ENCODE measurements at places on chromosomes 5 and 9. TPM values are rescaled to one million over a fixed set of nuclear protein-coding genes. Genes with fewer than 3 reads are reported as not detected.

DNA sequence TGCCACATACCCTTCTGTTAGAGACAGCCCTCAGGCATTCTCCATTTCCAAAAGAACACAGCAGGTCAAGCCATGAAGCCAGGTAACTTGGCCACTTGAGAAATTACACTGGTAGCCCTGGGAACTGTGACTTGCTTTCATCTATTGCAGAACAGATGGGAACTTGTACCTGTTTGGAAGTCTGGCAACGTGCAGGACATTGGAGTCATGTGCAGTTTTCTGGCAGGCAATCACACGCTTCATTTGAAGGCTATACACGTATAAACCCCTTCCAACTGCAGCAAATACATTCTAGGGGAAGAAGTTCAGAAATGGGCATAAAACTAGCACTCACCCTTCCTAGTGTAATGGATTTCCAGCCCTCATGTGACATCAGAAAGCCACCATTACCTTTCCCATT lies 54.0 kb downstream of the WDR41 start:
- no peak for DNase-seq

DNA sequence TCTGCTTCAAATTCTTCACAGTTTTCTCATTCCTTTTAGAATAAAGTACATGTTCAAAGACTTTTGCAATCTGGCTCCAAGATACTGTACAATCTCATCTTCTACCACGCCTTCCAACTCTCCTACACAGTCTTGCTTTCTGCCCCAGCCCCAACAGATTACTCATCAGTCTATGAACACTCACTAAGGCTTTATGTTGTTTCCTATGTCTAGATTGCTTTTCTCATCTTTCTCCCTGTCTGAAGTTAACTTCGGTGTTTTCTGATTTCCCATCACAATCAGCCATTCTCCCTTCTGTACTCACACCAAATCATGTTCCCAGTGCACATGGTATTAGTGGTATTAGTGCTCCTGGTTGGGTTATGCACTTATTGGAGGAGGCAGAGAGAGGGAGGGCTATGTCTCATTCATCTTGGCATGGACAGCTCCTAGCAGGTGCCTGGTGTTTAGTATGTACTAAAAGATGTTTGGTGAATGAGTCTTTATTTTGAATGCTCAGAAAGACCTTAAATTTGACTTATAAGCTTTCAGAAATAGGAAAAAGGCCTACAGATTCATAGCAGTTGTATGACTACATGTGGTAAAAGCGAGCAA lies 44.0 kb upstream of the ZNF608 start:
- DNase-seq, result no peak

RORB gene
- 1.2 TPM for total RNA-seq

DNA sequence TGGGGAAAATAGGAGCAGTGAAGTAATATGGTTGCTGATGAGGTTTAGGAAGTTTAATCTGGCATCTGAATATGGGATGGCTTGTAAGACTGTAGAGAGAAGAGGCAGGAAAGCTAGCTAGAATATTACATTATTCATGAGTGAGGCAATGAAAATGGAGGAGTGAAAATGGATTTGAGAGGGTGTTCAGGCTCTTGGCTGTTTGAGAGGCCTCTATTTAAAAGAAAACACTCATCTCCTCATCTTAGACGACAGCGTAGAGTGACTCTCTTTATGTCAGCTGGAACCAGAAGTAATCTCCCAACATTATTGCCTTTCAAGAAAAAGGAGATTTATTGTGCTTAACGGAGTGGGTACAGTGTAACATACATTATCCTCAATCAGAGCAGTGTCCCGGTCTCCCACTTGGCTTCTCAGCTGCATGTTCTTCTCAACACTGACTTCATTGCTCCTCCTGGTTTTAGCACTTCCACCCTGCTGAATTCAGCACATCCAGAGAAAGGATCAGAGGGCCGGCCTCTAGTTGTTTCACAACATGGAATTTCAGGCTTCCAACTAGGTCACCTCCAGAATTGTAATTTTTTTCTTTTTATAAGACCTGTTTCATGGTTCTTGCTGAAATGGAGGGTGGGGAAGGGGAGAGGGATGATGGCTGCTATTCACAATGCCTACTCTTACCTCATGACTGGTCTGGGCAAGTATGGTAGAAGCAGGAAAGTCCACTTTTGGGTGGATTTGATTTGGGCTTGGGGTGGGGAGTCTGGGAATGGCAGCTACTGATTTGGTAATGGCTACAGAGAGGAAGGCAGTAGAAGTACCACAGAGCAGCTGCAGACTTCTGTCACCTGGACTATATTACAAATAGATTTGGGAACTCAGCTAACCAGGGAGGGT lies 52.9 kb upstream of the KIAA1958 start:
- no peak for DNase-seq

DNA sequence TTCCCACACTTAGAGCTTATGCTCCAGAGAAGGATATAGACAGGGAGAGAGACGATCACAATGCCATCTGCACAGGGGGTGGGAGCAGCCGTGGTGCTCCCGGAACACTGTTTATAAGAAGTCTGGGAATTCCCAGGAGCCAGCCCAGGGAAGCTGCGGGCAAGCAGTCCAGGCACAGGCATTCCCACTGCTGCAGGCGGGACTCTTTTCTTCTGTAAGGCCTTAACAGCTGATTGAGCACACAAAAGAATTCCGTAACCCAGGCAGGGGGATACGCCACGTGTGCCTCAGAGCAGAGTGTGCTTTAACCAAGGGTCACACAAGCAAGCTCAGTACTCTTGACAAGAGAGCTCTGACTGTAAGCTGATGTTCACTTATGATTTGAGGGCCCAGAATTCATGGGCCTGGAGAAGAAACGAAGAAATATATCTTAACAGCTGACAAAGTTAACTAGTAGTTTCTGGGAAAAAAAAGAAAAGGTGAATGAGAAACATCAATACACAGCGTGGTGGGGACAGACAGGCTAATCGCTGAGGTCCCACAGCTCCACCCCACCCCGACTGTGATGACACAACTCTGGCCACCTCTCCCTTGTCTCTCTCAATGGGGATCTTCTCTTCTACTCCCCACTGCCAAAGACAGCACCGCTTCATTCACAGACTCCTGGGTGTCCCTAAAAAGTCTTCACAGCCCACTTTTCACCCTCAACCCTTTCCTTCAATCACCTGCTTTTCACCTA lies 85.9 kb upstream of the SIMC1 start:
- DNase-seq, result no peak

GRCh38 chr5:174284873-174285272 lies 239.4 kb downstream of the NSG2 start:
- DNase-seq, result no peak

PCDHGC4 gene
- total RNA-seq, result 1.7 TPM

DHX29 gene
- 17.0 TPM for total RNA-seq

DNA sequence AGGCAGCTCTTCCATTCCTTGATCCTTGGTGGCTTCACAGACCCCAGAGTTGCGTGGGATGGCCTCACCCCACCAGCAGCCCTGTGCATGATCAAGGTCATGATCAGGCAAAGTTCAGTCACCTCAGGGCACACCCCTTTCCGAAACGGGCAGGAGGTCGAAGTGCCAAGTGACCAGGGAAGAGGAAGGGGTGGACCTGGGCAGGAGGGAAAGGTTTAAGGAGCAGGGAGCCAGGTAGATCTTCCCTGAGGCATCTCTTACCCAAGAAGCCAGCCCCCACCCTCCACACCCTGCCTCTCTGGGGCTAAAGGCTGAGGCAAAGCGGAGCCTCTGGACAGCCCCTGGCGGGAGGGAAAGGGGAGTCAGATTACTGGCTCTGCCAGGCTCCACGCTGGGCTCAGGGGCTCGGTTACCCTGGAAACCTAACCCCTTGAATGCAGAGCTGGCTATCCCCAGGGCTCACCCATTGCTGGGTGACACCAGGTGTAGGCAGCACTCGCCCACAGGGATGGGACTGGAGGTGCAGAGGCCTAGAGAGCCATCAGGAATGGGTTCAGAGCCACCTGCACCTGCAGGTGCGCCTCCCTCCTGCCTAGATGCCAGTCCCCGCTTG lies 3.6 kb downstream of the MGAT4B start:
- DNase-seq, result no peak

- DNase-seq, result no peak
These were observed 11.3 kb downstream of the ZNF618 start for GRCh38 chr9:113887436-113887835.

DNA sequence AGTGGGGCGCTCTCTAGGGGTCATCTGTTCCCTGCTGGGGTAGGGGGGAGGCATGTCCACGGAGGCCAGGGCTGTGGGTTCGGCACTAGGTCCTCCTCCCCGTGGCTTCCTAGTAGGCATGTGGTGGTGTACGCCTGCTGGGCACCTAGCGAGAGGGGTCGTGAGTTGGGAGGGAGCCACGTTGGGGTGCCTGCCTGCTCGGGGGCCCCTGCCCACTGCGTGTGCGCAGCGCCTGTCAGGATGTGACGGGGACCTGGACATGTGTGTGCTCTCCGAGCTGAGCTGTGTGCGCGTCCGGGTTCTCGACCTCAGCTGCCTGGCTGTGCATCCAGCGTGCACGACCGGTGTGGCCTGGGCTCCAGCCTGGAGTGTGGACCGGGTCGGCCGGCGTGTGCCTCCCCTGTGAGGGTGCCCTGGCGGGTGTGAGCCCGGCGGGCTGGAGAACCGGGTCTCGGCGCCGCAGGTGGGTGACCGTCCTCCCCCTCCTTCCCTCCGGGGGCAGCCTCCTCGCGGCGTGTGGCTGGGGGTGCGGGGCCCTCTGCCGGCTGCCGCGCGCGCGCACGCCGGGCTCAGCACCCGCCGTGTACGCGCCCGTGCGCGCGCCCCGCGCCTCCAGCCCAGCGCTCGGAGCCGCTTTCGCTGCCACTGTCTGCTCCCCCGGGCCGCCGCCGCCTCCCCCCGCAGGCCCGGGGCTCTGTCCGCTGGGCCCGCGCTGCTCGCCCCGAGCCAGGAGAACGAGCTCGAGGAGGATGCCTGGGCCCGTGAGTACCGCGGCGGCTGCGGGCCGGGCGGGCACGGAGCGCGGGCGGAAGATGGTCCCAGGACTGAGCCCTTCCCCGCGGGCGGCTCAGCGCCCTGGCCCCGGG lies at the start of gene PRR7:
Gene PRR7, plus strand, starts transcription at position 615 of the 866 bp plus-strand sequence. CDS start 8,254 bp downstream, outside the sequence.
- peak; percentile 70 for DNase-seq

- no peak for DNase-seq
These were observed 93.2 kb upstream of the ADAMTS16 start for GRCh38 chr5:5046680-5047502.

- DNase-seq, result no peak
These were observed 37.4 kb downstream of the EFNA5 start for GRCh38 chr5:107633171-107633901.

PDE6A gene
- total RNA-seq, result 0.16 TPM

GRCh38 chr5:123113136-123113535 lies 24.1 kb downstream of the PRDM6 start:
- no peak for DNase-seq

DNA sequence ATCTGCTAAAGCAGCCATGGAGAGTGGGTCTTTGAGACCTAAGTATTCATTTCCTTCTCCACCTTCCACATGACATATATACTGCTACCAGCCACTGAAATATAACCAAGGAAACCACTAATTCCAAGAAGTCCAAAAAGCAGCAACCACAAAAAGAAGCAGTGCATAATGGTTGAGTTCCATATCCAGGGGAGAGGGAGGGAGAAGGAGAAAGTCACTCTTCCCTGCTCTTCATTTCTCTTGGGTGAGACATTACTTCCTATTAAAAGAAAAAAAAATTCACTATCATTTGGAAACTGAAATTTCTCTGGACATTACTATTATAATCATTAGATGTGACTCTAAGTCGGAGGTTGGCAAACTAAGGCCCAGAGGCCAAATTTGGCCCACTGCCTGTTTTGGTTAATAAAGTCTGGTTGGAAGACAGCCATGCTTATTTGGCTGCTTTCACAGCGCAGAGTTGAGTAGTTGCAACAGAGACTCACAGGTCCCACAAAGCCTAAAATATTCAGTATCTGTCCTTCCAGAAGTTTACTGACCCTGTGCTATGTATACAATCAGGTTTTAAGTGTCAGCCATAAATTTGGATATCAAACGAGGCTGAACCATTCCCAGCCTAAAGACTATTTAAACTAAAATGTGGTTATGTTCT lies 168.6 kb downstream of the MPDZ start:
- DNase-seq, result peak; percentile 46

PLPP7 gene
- total RNA-seq, result 82.7 TPM

OR1J2 gene
- not detected for total RNA-seq

GRCh38 chr9:134363450-134363849 lies 37.2 kb downstream of the RXRA start:
- DNase-seq, result no peak

DNA sequence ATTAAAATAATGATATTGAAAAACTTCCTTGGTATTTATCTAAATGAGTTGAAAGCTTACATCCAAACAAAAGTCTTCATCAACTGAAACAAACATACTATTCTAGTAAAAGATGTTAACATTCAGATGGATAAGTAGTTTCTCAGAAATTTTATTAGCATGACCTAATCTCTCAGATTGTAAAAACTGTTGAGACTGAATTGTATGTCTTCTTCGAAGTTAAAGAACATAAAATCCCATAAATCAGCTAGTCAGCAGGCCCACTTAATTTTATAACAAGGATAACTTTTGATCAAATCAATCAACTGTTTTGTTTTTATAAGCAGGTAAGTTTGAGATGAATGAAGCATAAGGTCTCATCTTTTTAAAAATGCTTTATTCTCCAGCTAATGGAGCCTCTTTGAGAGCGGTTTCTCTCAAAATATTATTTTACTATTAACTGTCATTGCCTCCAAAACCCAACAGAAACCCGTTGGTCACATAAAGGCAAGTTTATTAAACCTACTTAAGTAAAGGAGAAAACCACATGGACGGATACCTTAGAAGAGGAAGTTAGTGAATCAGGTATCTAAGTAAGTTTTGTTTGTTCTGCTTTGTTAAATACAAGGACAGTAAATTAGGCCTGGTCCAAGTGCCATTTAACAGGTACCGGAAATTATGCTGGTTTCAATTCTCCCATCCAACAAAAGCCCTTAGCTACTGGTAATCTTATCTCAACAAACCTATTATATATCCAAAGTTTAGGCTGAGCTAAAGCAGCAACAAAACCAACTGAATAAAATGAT lies 457.0 kb downstream of the PDE4D start:
- no peak for DNase-seq

ABO gene
- 2.1 TPM for total RNA-seq

GRCh38 chr5:108989761-108990392 lies 242.2 kb downstream of the FER start:
- no peak for DNase-seq

DNA sequence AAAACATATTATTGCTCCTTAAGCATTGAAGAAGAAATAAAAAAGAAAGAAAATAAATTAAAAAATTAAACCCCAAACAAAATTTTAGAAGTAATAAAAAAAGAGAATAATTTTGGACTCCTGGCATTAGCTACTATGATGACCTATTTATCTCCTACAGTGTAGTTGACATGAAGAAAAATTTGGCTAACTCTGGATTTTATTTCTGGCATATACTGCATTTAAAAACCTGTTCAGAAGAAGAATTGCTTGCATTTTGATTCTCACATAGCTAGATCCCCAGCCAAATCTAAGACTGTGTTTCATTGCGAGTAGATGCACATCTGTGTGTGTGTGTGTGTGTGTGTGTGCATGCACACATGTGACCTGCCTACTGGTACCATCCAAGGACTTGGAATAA lies 30.1 kb upstream of the GABRG2 start:
- DNase-seq, result no peak

BAAT gene
- total RNA-seq, result not detected

Data from left cardiac atrium (tissue), 4 donors.